NCI-H2081 treated with DMSO at 0.1 percent for 48 hours (cell line): ENCODE measurements at places on chromosomes 1 and 21.

- no peak for DNase-seq
Measured at GRCh38 chr1:246139745-246140182, 367.3 kb downstream of the SMYD3 start.

- DNase-seq = no peak
Measured at GRCh38 chr1:236081546-236082227, 16.8 kb upstream of the NID1 start.

- DNase-seq = no peak
Measured at GRCh38 chr1:28974432-28974831, 60.1 kb downstream of the EPB41 start.

- DNase-seq = no peak
Measured at GRCh38 chr1:239098400-239099037, 287.8 kb upstream of the CHRM3 start.

- DNase-seq = no peak
Measured at GRCh38 chr1:116958110-116958509, 43.5 kb upstream of the CD101 start.

DNA sequence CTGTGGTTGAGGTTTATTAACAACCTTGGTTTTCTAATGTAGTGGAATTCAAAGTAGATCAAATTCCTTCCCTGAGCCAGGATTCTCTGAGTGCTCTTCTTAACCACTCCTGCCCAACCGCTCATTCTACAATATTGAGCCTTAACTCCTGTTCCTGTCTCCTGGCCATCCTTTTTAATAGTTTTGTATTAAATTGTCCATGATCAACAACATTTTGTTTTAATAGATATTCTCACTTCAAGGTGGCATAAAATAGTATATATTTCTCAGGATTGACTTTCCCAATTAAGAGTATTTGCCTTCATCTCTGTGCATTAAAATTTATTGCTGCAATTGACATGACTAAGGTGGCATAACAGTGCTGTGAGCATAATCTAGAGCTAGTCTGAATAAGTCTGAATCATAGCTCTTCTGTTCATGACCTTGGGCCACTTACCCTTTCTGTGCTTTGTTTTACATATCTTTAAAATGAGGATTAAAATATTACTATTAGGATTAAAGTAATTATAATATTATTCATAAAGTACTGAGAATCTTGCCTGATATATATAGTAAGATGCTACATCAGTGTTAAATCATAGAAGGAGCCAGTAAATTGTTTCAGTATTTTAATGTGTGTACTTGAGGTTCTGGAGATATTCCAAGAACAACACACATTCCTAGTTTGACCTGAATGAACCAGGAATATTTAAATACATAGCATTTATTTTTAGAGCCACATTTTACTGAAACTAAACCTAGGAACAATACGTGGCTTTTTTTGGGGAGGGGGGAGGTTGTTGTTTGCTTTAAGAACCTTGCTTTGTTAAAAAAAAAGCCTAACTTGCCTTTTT, 76.4 kb downstream of the ADGRL2 start:
- DNase-seq = no peak

GRCh38 chr1:154492115-154492514, 9.9 kb upstream of the TDRD10 start:
- no peak for DNase-seq

GRCh38 chr1:233268389-233269022, 27.0 kb downstream of the PCNX2 start:
- DNase-seq = no peak

GRCh38 chr1:107943694-107944093, 21.3 kb downstream of the VAV3 start:
- no peak for DNase-seq

GRCh38 chr1:89286549-89287180, 14.0 kb upstream of the GBP5 start:
- no peak for DNase-seq

DNA sequence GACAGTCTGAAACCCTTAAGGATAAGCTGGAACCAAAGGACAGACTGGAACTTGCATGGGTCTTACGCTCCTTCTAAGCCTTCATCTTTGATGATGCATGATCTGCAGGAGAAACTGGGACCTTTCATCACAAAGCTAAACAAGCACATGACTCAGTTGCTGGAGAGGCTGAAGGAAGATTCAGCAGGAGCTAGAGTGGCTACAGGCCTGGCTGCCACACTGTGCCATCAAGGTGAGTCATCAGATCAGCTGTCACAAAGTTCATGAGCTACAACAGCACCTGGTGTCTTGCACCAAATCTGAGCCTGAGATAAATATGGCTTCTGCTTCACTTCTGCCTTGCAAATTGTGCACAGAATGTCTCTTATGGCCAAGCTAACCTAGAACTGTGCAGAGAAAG, 95.5 kb upstream of the MARK1 start:
- DNase-seq = no peak
